Stimulated activated CD4-positive, alpha-beta T cell treated with anti-CD3 and anti-CD28 coated beads, Interleukin-4, amount 100 ng/mL, for 48 hours (primary cell): ENCODE measurements at places on chromosomes 12 and 14.

GRCh38 chr12:53231921-53232645 lies at the start of gene RARG:
RARG (minus strand) TSS chr12:53232209; CDS start chr12:53227545, 4,664 bp downstream.
- DNase-seq = peak; percentile 70

DNA sequence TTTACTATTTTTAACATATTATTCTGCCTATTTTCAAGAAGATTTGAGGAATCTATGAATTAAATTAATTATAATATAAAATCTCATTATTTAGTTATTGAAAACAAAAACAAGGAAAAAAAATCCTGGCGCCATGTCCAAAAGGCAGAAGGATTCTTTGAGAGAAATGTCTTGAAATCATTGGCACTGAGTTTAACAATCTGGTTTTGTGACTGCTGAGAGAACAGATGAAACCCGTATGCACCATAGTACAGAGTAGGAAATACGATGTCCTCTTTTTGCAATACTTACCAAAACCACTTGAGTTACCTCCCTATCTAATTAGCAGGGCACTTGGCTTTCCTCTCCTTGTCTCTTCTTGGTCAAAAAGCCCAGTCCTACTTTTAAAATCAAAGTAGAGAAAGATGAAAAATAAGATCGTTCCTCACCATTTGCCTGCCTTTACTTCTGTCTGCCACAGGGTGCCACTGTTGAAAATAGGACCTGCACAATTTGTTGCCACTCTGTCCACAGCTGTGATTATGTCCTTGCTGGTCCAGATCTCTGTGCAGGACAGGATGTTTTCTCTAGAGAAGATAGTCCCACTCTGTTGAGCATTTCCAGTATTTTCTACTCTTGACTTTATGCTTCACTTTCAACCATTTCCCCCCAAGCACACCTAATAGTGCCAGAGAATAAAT lies 179.7 kb downstream of the PDZRN4 start:
- DNase-seq = no peak

- no peak for DNase-seq
These were observed 3.8 kb upstream of the HIF1A start for GRCh38 chr14:61691495-61691894.

GRCh38 chr14:66645716-66646115 lies 137.8 kb downstream of the GPHN start:
- DNase-seq = no peak

- DNase-seq = no peak
These were observed 67.4 kb downstream of the MED13L start for GRCh38 chr12:116210131-116210530.

DNA sequence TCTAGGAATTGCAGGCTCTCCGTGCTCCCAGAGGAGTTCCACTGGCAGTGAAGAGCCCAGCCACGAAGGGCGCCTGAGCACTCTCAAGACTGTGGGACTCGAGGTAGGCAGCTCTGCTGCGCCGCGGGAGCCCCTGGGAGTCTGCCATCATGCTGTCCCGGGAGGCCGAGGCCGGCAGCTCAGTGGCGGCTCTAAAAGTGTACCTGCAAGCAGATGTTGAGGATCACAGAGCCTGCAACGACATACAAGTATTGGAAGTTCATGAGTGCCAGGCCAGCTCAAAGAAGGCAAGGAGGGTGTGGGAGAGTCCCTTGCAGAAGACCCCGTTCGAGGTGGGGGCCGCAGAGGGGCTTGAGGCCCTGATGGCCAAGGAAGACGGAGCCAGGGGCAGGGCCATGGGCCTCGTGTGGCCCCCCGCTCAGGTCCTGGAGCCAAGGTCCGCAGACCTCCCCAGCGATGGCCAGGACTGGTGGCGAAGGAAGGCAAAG lies 62.7 kb downstream of the MUCL1 start:
- DNase-seq = no peak

- no peak for DNase-seq
These were observed 311.8 kb downstream of the RPAP3 start for GRCh38 chr12:47394070-47394469.

DNA sequence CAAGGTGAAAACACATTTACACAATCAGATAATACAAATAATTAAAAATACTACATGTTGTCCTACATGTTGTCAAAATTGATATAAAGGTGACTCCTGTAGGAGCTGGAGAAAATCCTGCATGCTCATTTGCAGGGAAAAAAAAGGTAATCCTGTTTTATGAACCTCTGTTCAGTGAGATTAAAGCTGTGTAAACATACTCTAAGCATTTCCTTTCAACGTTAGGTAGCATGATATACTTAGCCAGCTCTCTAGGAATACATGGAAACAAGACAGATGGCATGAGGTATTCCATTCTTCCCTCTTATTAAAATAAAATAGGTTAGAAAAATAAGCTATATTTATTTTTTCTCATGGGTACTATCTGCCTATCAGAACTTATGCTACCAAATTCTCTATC lies 635.7 kb upstream of the FLRT2 start:
- DNase-seq = no peak

- DNase-seq = no peak
These were observed 195.8 kb downstream of the FOXN3 start for GRCh38 chr14:89221109-89221810.

GRCh38 chr12:92300777-92301176 lies 155.1 kb upstream of the BTG1 start:
- DNase-seq = no peak

DNA sequence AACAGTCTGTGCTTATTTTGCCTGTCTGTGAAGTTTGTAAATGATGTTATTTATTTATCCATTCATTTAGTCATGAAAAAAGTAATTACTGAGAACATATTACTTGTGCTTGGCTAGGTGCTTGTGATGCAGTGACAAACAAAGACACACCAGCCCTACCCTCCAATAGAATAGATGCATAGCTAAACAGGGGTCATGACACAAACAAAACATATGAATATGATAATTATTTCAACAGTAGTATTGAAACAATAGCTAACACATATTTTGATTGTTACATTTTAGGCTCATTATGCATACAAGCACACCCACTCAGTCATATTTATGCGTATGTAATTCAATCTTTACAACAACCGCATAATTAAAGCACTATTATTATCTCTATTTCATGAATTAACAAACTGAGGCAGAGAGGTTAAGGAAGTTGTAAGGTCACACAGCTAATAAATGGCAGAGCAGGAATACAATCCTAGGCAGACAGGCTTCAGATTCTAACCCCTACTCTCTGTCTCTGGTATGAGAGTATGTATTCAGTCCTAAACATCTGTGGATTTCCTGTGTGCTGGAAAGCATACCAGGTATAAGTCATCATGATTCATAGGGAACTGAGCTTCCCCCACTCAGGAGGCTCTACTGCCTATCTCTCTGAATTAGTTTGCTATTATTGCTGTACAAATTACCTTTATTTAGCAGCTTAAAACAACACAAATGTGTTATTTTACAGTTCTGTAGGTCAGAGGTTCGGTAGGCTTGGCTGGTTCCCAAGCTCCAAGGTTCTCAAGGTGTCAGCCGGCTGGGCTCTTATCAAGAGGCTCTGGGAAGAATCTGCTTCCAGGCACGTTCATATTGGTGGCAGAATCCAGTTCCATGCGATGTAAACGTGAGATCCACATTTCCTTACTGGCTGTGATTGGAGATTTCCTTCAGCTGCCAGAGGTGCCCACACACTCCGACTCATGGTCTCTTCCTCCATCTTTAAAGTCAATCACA lies 509.4 kb downstream of the GALC start:
- no peak for DNase-seq

DNA sequence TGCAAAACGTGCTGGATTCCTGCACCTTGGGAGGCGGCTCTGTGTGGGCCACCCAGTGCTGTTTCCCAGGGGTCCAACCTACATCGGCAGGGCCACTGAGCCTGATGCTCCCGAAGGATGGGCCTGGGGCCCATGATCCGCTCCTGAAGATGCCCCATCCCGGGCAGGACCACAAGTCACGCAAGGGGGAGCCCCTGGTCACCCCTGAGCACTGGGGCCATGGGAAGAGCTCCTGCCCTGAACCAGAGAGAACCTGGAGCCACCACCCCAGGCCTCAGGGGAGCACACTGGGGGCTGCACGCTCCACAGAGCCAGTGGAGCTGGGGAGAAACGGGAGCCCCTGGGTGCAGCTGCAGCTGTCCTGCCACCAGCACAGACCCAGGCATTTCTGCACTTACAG lies 124.6 kb upstream of the SFSWAP start:
- DNase-seq = no peak

DNA sequence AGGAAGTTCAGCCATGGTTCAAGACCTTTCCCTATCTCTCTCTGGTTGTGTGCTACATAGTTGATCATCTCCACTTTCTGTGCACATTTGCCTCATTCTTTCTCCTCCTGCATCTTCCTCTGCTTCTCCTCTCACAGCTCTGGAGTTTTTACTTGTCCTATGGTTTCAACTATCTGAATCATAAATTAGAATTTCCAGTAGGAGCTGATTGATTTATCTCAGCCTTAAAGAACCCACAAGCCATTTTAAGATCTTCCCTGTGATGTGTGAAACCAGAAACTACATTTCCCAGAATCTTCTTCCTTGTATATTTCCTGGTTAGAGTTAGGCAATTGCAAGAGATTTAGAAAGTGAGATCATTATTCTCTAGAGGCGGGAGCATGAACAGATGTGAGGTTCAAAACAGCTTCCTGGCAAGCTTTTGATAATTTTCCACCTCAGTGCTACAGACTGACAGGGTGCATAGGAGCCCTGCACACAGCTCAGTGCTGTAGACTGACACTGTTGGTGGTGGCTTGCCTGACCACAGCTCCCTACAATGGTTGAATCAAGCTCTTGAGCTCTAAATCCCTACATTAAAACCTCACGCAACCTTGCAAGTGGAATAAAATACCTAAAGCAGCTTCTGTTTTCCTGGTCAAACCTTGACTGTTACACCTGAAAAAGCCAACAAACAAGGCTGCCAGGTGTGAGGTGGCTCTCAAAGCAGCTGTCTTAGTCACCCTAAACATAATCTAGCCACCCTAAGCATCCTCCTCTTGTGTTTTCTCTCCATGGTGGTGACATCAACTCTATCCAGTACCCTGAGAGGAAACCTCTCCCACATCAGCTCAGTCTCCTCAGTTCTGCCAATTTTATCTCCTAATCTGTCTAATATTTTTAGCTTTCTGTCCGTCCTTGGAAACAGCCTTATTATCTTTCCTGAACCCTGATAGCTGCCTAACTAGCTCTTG lies 21.5 kb upstream of the IFNG start:
- DNase-seq = no peak

DNA sequence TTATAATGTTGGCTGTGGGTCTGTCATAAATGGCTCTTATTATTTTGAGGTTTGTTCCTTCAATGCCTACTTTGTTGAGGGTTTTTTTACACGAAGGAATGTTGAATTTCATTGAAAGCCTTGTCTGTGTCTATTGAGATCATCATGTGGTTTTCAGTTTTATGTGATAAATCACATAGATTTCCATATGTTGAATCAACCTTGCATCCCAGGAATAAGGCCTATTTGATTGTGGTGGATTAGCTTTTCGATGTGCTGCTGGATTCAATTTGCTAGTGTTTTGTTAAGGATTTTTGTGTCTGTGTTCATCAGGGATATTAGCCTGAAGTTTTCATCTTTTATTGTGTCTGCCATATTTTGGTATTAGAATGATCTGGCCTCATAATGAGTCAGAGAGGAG lies 27.6 kb downstream of the SLC2A13 start:
- no peak for DNase-seq

GRCh38 chr14:68573126-68573525 lies 219.7 kb downstream of the ZFP36L1 start:
- DNase-seq = no peak

- DNase-seq = no peak
These were observed 216.2 kb upstream of the PLEKHG7 start for GRCh38 chr12:92486443-92487137.

GRCh38 chr14:34538871-34539406 lies 562 bp downstream of the EAPP start:
- no peak for DNase-seq

DNA sequence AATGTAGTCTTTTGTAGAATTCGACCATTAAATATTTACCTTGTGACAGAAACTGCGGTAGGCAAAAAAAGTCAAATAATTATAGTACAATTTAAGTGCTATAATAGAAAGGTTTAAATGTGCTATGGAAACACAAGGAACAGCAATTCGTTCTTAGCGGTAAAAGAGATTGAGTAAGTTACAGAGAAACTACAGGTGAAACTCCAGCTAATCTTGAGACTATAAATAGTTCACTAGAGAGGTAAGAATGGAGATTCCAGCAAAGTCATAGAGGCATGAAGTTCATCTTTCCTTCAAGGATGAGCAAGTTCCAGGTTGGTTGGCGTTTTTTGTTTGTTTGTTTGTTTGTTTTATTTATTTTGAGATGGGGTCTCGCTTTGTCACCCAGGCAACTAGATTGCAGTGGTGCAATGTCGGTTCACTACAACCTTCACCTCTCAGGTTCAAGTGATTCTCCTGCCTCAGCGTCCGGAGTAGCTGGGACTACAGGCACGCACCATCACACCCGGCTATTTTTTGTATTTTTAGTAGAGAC lies 878 bp upstream of the R3HDM2 start:
- DNase-seq = no peak

DNA sequence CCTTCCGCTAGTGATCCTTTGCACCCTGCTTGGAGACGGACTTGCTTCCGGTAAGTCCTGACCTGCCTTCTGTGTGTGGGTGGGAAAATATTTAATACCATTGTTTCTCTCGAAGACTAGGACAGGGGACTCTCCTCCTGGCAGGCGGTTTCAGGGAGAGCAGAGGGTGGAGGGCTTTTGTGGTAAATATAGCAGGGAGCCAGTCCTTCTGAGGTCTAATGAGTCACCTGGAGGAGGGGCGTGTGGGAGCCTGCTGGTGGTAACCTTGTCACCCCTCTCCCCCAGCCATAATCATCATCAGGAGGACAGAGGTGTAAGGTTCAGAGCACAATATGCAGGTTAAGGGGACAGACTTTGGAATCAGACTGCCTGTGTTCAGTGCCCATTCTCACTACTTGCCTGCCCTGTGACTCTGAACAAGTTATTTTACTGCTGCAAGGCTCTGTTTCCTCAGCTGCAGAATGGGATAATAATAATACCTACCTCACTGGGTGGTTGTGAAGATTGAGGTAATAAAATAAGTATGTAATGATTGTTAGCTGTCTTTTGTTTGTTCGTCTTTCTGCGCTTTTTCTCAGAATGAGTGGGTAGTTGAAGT lies 47.4 kb downstream of the SUSD6 start:
- no peak for DNase-seq

- no peak for DNase-seq
These were observed 197.1 kb upstream of the ABCD2 start for GRCh38 chr12:39816671-39817185.
